Ovary (tissue), 10 donors: ENCODE measurements at places on chromosomes 6 and 20. TPM values are rescaled to one million over a fixed set of nuclear protein-coding genes. Genes with fewer than 3 reads are reported as not detected.

CGA gene
- not detected for total RNA-seq

PHF20 gene
- total RNA-seq = 70.0 TPM

KIAA0408 gene
- total RNA-seq = 1.8 TPM

BHLHE23 gene
- total RNA-seq = not detected

HINT3 gene
- 20.4 TPM for total RNA-seq

PTK7 gene
- 124 TPM for total RNA-seq

GPX5 gene
- not detected for total RNA-seq

RHAG gene
- total RNA-seq = not detected

OR10C1 gene
- total RNA-seq = not detected

TCF15 gene
- 0.61 TPM for total RNA-seq

PTPRT gene
- 0.32 TPM for total RNA-seq

MARCKS gene
- total RNA-seq = 94.1 TPM

LIN28B gene
- not detected for total RNA-seq

C6orf136 gene
- total RNA-seq = 15.4 TPM

BEND6 gene
- 2.1 TPM for total RNA-seq

TTLL9 gene
- total RNA-seq = 10.6 TPM

TBXT gene
- not detected for total RNA-seq

SRSF12 gene
- 3.2 TPM for total RNA-seq

NR2E1 gene
- not detected for total RNA-seq

CHMP4B gene
- total RNA-seq = 63.5 TPM

KCNK17 gene
- total RNA-seq = not detected

OVOL2 gene
- total RNA-seq = 0.15 TPM

PRSS16 gene
- 1.7 TPM for total RNA-seq

E2F3 gene
- total RNA-seq = 4.2 TPM

WFDC5 gene
- not detected for total RNA-seq

RRAGD gene
- 7.9 TPM for total RNA-seq

DEFB124 gene
- not detected for total RNA-seq

SMIM29 gene
- total RNA-seq = 18.0 TPM

CNBD2 gene
- 8.7 TPM for total RNA-seq

PRDM13 gene
- not detected for total RNA-seq

HNF4A gene
- 0.25 TPM for total RNA-seq

PI16 gene
- total RNA-seq = 3.4 TPM

MMP24 gene
- 0.20 TPM for total RNA-seq

CYP21A2 gene
- total RNA-seq = 8.9 TPM

POPDC3 gene
- not detected for total RNA-seq

CLIC5 gene
- total RNA-seq = 0.86 TPM

IBTK gene
- 28.0 TPM for total RNA-seq
